DMS153 (cell line): ENCODE measurements at places on chromosomes 6 and 20.

- DNase-seq: no peak
Measured at GRCh38 chr20:45538209-45538799, 978 bp downstream of the WFDC6 start.

GRCh38 chr6:150129616-150130505 is 13.0 kb upstream of the PPP1R14C start:
- DNase-seq: no peak

- DNase-seq: no peak
Measured at GRCh38 chr20:49272654-49273053, 5.2 kb downstream of the ZNFX1 start.

- no peak for DNase-seq
Measured at GRCh38 chr6:35084511-35085203, 56.5 kb downstream of the TCP11 start.

DNA sequence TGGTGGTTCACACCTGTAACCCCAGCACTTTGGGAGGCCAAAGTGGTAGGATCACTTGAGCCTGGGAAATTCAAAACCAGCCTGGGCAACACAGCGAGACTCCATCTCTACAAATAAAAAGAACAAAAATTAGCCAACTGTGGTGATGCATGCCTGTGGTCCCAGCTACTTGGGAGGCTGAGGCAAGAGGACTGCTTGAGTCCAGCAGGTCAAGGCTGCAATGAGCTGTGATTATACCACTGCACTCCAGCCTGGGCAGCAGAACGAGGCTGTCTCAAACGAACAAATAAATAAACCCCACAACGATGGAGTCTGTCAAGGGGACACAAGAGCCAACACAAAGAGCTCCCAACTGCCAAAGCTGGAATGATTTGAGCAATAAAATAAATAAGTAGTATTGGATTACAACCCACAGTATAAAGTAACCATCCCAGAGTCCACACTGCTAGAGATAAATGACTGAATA is 13.5 kb downstream of the ZMYND8 start:
- DNase-seq: no peak

DNA sequence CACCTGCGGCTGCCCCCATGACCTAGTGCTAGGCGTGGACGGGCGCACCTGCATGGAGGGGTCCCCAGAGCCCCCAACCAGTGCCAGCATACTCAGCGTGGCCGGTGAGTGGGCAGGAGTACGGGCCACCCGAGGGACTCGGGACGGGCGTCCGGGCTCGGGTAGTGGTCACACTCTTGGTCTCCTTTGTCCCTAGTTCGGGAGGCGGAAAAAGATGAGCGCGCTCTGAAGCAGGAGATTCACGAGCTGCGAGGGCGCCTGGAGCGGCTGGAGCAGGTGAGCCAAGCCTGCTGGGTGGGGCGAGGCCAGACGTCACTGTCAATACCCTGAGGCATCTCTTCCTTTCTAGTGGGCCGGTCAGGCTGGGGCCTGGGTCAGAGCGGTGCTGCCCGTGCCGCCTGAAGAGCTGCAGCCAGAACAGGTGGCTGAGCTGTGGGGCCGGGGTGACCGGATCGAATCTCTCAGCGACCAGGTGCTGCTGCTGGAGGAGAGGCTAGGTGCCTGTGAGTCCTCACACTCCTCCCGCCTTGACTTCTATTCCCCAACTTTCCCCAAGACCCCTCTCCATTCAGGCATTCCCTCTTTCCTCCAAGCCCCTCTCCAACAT is 2.9 kb downstream of the EGFL8 start:
- peak; percentile 44 for DNase-seq

DNA sequence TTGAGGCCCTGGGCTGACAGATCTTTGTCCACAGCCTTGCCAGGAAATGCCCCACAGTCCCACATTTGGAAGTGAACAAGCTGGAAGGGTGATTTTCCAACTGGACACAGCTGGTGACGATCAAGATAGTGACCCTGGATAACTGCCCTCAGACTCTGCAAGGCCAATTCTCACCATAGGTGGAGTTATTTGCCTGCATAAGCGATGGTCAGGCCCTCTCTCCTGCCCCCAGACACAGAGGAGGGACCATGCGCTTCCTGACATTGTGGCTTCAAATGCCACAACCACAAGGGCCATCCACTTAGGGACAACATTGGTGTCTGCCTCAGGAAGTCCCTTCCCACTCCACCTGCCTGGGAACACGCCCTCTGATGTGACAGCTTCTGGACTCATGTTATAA is 96.0 kb downstream of the JPH2 start:
- DNase-seq: no peak

- DNase-seq: no peak
Measured at GRCh38 chr6:108866798-108867197, 18.6 kb downstream of the ARMC2 start.

DNA sequence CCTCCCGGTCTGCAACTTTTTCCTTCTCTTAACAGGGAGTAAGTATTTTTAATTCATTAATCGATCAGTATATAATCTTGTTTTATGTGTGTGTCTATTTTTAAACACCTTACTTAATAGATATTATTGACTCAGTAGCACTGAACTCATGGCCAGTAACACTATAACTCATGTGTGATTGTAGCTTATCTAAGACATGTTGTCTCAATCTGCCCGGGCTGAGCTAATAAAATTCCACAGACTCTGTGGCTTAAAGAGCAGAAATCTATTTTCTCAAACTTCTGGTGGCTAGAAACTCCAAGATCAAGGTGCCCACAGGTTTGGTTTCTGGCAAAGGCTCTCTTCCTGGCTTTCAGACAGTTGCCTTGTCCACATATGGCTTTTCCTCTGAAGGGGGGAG is 68.8 kb upstream of the TNFAIP3 start:
- DNase-seq: no peak

DNA sequence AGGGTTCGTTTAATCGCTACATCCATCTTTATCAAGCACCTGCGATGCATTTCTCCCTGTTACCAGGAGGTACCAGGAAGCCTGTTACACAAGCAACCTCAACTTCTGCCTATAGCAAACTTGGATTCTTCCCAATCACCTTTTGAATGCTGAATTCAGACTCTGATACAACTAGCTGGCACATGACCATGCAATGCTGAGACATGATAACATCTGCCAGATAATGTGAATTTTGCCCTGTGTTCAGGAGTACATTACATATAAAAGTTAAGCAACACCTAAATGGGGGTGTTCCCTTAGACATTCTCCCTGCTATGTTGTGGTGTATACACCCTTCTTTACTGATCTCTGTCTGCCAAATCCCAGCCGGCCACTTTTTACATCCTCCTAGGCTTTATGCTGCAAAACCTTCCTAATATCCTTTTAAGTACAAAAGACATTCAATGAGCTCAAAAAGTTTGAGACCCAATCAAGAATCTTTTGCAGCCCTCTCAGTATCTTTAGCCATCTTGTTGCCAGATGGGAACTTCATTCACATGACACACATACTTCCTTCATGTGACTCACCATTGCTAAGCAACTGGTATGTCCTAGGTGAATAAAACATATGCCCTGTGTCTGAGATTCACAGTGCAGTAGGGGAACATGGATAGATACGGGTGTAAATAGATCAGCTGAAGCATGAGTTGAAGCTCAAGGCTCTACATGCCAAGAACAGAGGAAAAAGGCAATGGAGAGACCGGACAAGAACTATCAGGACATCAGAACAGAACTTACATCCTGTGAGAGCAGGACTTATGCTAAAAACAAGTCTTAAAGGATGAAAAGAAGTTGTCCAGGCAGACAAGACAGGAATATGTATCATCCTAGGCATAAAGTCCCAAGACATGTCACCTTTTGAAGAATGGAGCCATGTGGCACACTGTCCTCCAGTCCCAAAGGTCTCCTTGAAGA is 84.3 kb downstream of the ZHX3 start:
- DNase-seq: no peak

DNA sequence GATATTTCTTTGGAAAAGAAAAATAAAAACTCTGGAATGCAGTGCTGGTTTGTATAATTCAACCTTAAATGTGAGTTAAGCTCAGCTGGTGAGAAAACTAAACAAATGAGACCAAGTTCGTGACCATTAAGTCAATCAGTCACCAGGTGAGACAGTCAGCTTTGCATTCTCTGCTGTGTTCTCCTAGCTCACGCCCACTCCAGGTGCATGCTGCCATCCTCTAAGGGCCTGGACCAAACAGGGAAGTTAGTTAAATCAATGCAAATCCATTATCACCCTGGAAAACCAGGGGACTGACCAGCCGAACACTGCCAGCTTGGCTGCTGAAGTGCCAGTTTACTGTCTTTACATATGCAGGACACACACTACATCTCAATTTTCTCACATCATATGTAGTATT is 7.2 kb downstream of the TPBG start:
- peak; percentile 67 for DNase-seq

DNA sequence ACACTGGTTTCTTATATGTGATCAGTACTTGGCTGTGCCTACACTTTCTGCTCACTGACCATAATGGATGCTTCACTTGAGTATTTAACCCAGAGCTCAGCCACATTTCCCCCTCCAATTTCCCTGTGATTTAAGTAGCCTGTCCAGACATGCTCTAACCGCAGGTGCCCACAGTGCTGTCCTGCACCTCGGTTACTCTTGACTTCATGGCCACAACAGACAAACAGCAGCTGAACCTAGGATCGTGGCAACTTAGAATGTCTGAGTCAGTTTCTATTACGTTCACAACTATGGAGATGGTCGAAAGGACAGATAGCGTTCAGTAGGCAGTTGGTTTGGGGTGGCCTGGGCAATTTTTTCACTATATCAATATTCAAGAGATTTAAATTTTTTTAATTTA is 306.9 kb upstream of the SGK1 start:
- no peak for DNase-seq

DNA sequence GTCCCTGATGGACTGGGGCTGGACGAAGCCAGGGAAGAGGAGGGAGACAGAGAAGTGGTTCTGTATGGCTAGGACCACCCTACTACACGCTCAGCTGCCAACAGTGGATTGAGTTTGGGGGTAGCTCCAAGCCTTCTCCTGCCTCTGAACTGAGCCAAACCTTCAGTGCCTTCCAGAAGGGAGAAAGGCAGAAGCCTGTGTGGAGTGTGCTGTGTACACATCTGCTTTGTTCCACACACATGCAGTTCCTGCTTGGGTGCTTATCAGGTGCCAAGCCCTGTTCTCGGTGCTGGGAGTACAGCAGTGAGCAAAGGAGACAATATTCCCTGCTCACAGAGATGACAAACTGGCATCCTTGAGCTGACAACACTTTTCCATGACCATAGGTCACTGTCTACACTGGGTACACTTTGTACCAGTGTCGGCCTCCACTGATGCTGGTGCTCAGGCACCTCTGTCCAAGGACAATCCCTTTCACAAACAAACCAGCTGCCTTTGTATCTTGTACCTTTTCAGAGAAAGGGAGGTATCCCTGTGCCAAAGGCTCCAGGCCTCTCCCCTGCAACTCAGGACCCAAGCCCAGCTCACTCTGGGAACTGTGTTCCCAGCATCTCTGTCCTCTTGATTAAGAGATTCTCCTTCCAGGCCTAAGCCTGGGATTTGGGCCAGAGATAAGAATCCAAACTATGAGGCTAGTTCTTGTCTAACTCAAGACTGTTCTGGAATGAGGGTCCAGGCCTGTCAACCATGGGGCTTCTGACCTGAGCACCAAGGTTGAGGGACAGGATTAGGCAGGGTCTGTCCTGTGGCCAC is 11.3 kb upstream of the RBCK1 start:
- DNase-seq: no peak

DNA sequence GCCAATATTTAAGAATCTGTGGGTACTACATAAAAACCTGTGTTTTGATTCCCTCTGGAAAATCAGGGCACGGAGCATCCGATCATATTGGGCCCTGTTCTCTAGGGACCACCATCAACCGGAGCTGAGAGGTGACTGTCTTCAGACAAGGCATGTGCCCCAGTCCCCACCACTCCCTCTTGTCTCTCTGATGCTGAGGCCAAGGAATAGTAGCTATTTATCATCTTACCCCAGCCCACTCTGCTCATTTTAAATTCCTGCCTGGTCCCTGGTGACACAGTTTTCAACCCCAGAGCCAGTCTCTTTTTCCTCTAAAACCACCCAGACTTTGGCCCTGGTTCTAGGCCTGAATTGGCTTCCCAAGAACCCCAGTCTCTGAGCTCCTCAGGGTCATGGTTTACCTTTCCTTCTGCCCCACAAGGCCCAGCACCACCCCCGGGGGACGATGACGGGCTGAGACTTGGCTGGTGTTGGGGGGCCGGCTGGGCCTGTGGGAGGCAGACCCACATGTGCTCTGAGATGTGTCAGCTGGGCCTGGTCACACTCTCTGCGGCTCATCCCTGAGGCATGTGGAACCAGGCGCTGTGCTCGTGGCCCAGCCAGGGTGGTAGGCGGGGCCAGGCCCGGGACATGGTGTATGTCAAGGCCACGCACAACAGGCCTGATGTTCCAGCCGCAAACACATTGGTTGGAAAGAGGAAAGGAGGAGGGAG is 114.4 kb downstream of the CEBPB start:
- no peak for DNase-seq

GRCh38 chr6:126914801-126915200 is 203.7 kb upstream of the RSPO3 start:
- no peak for DNase-seq
